Stromal cell of bone marrow (primary cell): ENCODE measurements at places on chromosomes 1 and 21.

GRCh38 chr1:81366173-81366572, 434.6 kb upstream of the ADGRL2 start:
- DNase-seq: peak; percentile 10

- peak; percentile 9 for DNase-seq
Measured at GRCh38 chr21:45454926-45455673, 50.1 kb downstream of the COL18A1 start.

DNA sequence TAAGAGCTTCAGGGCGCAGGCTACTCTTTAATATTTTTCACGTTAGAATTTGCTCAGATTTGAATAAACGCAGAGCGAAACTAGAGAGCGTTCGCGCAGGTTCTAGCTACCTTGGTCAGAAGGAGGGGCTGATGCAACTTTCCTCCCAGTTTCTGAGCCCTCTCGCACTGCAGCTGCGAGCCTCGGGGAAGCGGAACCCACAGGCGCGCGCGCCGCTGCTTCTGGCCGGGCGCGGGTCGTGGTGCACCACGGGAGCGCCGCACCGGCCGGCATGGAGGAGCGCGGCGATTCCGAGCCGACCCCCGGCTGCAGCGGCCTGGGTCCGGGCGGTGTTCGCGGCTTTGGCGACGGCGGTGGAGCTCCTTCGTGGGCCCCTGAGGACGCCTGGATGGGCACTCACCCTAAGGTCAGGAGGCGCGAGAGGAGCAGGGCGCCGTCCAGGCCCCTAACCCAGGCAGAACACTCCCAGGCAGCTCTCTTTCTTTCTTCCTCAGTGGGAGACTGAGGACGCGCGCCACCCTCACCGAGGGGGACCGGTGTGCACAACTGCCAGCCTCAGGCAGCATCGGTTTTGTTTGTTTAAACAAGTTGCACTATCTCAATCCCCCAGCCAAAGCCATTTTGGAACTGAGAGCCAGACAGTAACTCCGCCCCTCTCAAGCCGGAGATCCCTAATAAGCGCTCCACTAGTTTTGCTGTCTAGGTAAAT, at the start of gene TSEN15:
Gene TSEN15 (plus strand): TSS at position 246 of the 709 bp plus-strand sequence. CDS start 26 bp downstream, at position 272.
- peak; percentile 61 for DNase-seq

GRCh38 chr1:184163674-184164465, 112.3 kb downstream of the TSEN15 start:
- peak; percentile 80 for DNase-seq

DNA sequence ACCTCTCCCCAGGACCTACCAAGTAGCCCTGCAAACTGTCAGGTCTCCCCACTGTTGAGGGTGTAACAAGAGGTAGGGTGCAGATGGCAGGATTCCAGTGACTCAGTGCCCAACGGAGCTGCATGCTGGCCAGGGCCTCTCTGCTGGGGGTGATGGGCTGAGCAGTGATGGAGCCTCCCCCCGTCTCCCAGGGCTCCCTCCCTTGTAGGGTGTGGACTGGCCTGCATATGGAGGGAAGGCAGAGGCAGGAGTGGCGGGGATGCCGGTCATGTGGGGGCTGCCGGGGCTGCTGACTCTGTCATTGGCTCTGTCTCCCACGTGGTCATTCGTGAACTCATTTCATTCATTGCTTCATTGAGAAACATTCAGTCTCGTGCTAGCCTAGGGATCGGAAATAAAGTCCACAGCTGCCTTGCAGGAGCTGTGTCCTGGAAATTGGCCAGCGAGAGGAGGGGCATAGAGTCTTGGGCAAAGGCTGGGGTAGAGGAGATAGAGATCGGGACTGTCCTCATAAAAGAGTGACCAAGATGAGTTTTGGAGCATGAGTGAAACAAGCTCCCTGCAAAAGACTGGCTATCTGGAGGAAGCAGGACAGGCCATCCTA, 22.9 kb upstream of the DISP3 start:
- DNase-seq: no peak

GRCh38 chr1:112239683-112240330, 156.2 kb upstream of the CTTNBP2NL start:
- DNase-seq: no peak

DNA sequence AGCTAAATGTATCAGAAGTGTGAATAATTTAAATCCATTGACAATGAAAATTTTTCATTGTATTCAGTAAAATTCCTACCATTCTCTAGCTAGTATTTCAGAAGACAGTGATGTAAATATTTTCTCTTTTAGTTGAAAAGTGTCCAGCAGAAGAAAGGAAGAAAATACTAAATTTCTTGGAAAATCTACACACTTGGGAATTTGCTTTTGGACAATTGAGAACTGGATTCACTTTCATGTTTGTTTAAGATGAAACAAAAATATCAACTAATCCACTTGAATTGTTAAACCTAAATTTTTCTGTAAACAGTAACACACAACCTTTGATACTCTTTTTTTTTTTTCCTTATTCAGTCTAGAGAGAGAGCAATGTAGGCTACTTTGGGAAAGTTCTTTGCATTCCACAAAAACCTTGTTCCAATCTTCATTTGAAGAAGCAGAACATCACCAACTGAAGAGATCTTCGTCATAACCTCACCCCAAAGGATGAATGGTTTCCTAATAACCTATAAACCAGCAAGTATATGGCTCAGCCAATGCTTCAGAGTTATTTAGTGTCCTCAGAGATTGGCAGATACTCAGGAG, 155.1 kb upstream of the GORAB start:
- DNase-seq: no peak

GRCh38 chr1:28449904-28450303, 55.9 kb upstream of the RCC1 start:
- DNase-seq: peak; percentile 45

- DNase-seq: no peak
Measured at GRCh38 chr21:16047904-16048303, 318.1 kb downstream of the USP25 start.

GRCh38 chr21:35929901-35930300, 130.4 kb downstream of the SETD4 start:
- no peak for DNase-seq

GRCh38 chr1:203289982-203290260, 15.4 kb upstream of the BTG2 start:
- no peak for DNase-seq

DNA sequence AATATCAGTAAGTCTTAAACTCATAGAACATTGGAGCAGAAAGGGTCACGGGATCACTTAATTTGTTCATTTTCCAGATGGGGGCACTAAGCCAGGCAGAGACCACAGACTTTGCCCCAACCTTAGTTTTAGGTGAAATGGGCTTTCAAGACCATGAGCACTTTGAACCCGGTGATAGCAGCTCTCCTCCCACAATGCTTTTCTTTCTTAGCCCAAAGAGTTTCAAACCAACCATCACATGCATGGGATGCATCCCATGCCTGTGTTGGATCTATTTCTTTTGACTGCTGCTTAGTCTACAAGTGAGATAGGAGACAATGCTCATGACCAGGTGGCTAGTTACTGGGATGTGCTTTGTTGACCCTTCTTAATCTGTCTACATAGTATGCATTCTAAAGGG, 240.6 kb downstream of the NUF2 start:
- no peak for DNase-seq

DNA sequence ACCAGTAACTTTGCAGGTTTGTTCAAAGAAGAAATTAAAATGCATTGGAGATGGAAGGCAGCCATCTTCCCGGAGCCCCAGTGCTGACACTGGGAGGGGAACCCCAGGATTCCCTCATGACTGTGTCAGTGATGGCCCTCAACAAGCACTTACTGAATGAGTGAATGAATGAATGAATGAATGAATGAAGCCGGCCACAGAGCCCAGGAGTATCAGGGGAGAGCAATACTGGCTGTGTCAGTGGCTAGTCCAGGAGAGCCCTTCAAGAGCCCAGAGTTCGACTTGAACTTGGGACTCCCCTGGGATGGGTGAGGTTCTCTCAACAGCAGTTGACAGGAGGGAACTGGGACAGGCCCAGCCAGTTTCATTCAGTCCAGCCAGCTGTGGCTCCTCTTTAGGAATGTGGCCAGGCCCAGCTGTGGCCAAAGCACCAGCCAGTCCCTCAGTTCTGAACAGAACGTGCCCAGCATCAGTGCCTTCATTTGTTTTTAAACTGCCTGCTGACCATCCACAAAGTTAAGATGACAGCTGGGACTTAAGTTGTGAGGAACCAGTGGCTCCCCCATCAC, 9.2 kb upstream of the ERG start:
- no peak for DNase-seq

- no peak for DNase-seq
Measured at GRCh38 chr1:206736878-206737728, 33.5 kb upstream of the IL19 start.

GRCh38 chr1:115210302-115210711, 121.0 kb upstream of the TSPAN2 start:
- DNase-seq: no peak

DNA sequence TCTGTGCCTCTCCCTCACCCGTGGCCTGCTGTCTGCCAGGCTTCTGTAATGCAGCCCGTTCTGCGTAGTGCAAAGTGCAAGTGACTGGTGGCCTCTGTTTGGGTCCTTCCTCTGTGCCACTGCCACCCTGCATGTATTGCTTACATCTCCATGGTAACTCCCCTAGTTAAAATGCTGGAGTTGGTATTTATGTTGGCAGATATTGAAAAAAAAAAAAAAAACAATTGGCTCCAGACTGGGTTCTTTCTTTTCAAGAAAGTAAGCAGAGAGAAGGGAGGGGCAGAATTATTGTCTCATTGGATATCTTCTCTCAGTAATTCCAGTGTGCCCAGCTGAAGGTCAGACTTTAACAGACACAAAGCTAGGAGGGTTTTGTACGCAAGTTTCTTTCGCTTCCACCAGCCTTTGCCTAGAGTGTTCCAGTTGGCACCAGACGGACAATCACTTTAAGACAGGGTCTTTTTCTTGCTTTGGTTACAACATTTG, 242.3 kb downstream of the PBX1 start:
- no peak for DNase-seq

DNA sequence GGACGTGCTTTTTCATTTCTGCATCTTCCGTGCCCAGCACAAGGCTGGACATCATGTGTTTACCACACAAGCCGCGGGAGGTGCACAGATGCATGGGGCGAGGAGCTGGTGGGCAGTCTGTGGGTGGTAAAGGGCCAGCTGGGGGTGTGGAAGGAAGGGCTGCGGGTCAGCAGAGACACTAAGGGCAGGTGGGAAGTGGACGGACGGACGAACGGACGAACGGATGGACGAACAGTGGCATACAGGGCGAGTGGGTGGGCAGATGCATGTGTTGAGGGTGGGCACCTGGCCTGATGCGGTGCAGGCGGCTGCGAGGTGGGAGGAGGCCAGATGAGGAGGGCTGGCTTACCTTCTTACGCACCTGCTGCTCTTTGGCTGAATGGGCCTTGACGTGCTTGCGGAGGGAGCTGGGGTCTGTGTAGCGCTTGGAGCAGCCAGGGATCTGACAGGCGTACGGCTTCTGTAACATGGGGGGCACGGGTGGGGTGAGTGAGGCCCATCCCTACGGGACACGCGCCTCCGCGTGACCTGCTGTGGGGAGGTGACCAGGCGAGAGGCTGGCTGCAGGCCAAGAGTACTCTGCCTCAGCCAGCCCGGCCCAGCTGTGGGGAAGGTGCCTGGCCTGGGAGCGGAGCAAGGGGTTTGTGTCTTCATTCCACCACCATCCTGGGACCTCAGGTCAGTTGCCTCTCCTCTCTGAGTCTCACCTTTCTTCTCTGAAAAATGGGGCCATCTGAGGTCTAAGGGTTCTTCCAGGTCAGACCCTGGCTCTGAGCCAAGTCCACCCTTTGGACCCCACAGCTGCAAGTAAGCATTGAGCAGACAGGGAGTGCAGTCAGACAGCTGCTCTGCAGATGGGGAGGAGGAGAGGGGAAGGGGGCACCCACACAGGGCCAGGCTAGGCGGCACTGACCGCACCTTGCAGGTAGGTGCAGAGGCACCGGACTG, 65.5 kb downstream of the DMRTB1 start:
- DNase-seq: no peak

GRCh38 chr1:15620155-15620545, 2.9 kb downstream of the DDI2 start:
- DNase-seq: no peak

GRCh38 chr1:197902131-197902453, 338 bp upstream of the C1orf53 start:
- DNase-seq: no peak

DNA sequence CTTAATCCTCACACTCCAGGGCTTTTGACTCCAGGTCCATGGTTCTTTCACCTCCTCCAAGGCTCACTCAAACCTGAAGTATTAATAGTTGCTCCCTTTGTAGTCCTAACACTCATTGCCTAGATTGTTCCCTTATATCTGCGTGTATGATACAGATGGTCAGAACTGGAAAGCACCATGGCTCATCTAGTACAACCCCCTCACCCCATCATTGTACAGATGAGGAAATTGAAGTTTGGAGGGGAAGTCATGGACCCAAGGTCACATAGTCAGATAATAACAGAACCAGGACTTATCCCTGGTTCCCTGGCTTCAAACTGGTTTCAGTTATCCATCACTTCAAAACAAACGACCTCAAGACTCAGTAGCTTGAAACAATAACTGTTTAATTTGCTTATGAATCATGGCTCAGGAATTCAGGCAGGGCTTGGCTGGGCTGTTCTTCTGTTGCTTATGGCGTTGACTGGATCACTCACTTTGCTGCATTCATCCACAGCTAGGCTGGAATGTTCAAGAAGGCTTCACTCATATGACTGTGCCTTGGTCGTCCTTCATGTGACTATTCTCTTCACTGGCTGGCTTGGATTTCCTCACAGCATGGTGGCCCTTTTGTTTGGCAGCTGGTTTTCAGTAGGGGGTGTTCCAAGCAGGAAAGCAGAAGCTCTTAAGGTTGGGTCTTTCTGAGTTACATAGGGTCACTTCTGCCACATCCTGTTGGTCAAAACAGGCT, 5.0 kb downstream of the NOS1AP start:
- no peak for DNase-seq

- no peak for DNase-seq
Measured at GRCh38 chr21:42360317-42360716, 6.0 kb downstream of the TFF1 start.

DNA sequence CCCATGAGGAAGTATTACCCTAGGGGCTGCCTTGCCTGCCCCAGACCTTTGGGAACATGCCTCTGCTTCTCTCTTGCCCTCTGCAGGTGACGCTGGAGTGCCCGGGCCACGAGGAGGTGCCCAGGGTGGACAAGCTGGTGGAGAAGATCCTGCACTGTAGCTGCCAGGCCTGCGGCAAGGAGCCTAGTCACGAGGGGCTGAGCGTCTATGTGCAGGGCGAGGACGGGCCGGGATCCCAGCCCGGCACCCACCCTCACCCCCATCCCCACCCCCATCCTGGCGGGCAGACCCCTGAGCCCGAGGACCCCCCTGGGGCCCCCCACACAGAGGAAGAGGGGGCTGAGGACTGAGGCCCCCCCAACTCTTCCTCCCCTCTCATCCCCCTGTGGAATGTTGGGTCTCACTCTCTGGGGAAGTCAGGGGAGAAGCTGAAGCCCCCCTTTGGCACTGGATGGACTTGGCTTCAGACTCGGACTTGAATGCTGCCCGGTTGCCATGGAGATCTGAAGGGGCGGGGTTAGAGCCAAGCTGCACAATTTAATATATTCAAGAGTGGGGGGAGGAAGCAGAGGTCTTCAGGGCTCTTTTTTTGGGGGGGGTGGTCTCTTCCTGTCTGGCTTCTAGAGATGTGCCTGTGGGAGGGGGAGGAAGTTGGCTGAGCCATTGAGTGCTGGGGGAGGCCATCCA, 7.8 kb upstream of the HTR6 start:
- no peak for DNase-seq

GRCh38 chr1:30782361-30783255, 25.0 kb upstream of the LAPTM5 start:
- DNase-seq: no peak
